Stimulated activated CD4-positive, alpha-beta T cell treated with anti-CD3 and anti-CD28 coated beads, Interleukin-15, amount 100 ng/mL, for 48 hours (primary cell): ENCODE measurements at places on chromosomes 16 and 17.

GRCh38 chr17:8841844-8842243, 25.6 kb downstream of the PIK3R6 start:
- no peak for DNase-seq

- DNase-seq: no peak
Measured at GRCh38 chr17:77027271-77027889, 113.4 kb upstream of the SEC14L1 start.

- DNase-seq: peak; percentile 3
Measured at GRCh38 chr17:79388556-79389295, 222.1 kb downstream of the RBFOX3 start.

DNA sequence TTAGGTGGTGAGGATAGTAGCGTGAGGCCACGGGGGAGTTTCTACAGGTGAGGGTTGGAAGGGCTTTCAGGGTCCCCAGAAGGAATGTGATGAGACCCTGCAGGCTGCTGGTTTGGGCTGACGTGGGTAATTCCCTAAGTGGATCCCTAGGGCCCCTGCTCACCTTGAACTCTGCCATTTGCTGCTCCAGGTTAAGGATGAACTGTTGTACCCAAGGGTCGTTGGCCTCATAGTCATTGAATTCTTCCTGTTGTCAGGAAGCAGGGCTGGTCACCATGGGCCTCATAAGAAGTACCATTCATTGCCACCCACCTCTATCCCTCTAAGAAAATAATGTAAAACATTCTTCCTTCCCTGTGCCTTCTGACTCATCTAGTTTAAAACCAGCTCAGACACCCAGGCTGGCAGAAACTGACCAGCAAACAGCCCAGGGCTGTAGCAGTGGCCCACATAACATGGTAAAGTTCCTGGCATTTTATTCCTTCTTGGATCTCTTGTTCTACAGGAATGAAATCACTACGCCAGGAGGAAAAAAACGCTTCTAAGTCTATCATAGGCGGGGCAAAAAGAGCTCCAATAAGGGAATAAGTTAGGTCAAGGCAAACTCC, 27.6 kb downstream of the FCSK start:
- DNase-seq: no peak

- DNase-seq: no peak
Measured at GRCh38 chr16:78509965-78510364, 410.5 kb downstream of the WWOX start.
